ENCODE measurements at places on chromosomes 1 and 21.

DNA sequence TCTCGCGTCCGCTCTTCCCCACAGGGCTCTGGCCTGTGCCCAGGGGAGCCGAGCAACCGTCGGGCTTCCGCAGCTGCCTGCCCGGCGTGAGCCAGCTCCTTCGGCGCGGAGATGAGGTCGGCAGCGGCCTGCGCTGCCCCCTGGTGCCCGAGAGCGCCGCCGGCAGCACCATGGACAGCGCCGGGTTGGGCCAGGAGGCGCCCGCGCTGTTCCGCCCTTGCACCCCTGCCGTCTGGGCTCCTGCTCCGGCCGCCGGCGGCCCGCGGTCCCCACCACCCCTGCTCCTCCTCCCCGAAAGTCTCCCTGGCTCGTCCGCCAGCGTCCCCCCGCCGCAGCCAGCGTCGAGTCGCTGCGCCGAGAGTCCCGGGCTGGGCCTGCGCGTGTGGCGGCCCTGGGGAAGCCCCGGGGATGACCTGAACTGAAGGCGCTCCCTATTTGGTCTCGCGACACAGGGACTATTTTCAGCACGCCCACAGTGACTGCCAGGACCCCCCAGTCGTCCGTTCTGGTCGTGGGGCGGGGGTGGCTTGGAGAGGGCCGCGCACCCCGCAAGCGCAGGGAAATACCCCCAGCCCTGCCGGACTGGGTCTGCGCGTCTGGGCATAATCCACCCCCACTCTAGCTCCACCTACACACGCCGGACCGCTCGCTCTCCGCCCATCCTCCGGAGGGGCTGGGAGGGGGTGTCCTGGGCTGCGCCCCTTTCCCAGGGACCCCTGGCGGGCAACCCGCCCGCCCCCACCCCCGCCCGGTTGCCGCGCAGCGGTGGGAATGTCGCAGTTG, 1.3 kb downstream of the HES3 start:
- DNase-seq: peak; percentile 85

GRCh38 chr1:233520261-233521191, 93.4 kb upstream of the KCNK1 start:
- no peak for DNase-seq

- no peak for DNase-seq
Observed at GRCh38 chr1:102578804-102579203, 529.5 kb downstream of the COL11A1 start.

- no peak for DNase-seq
Observed at GRCh38 chr1:94100785-94101612, 19.9 kb downstream of the ABCA4 start.

GRCh38 chr1:81305997-81306452, 494.7 kb upstream of the ADGRL2 start:
- peak; percentile 53 for DNase-seq

DNA sequence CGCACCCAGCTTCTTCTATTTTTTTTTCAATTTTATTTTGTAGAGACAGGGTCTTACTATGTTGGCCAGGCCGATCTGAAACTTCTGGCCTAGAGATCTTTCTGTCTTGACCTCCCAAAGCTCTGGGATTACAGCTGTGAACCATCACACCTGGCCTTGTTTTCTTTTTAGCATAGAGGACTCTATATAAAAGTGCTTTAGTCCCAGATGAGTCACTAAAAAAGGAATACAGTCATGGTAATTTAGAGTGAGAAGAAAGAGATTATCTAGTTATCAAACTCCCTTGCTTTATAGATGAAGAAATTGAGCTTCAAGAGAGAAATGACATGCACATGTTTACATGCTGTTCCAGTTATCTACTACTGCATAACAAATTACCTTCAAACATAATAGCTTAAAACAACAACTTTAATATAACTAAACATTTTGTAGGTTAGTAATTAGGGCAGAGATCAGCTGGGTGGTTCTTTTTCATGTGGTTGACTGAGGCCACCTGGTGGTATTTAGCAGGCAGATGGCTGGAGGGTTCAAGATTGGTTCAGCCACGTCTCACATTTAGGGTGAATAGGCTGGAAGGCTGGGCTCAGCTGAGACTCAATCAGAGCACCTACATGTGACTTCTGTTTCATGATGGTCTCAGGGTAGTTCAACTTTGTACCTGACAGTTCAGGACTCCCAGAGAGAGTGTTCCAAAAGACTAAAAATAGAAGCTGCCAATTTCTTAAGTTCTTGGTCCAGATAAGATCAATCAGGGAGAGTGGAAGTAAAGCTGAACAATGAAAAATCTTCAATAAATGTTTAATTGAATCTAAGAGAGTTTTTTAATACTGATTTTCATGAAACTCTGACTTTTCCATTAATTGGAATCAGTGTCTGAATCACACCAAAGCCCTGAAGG, 16.9 kb upstream of the MTF2 start:
- DNase-seq: no peak

- no peak for DNase-seq
Observed at GRCh38 chr1:247646867-247647266, 32.7 kb downstream of the OR13G1 start.

GRCh38 chr1:100229681-100230443, 19.8 kb downstream of the DBT start:
- no peak for DNase-seq

DNA sequence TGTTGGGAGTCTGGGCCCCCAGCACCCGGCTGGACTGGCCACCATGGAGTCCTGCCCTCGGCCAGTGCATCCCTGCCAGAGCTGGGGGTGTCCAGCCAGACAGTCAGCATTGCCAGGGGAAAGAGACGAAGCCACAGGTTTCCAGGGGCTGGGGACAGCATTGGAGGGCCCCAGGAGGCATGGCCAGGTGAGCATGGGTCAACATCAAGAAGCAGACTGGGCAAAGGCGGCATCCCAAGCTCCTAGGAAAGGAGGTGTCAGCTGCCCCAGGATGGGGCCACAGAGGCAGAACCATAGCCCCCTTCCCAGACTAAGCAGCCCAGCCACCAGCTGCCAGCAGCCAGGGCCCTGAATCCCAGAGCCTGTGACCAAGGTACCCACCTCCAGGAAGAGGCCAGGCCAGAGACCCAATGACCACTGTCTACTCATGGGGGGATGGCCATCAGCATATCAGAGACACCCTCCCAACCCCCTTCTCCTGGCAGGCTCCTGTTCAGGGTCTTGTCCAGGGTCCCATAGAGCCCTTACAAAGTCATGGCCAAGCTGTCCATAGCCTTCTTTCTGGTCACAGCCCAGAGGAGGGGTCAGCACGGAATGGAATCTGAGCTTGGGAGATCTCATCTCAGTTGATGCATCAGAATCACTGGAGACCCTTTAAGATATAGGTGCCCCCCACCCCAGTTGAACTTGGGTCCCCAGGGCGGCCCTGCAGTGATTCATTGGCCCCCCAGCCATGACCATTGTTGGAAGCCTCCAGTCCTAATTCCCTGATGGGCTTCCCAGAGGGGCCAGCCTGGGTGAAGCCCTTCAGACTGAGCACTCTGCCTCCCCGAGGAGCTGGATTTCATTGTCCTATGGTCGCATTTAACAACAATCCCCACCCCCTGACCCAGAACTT, 32.5 kb downstream of the WNT3A start:
- no peak for DNase-seq

GRCh38 chr1:216849146-216849545, 125.9 kb upstream of the ESRRG start:
- DNase-seq: no peak

- no peak for DNase-seq
Observed at GRCh38 chr1:207223162-207223561, 98.3 kb upstream of the CD55 start.

DNA sequence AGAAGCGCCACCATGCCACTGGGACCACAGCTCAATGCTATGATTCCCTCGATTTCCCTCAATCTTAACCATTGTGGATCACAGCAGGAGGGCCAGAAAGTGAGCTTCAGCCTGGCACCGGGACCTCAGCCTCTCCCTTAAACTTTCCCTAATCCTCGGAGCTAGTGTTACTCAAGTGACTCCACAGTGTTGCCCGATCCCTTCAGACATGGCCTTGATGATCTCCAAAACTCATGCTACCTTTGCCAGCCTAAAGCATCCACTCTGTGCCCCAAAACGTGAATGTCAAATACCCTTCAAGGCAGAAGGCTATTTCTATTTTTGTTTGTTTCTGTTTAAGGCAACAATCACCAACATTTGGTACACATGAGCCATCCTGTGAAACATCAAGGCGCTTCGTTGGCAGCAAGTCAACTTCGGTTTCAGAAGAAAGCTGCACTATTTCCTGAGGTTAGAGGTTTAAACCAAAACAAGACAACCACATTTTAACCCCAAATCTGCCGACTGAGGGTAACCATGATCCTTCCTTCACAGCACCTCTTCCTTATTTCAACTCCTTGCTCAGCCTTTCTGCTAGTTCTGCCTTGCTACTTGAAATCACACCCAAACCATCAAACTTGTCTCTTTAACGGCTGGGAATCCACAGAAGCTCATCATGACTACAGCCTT, 94.4 kb upstream of the KRTAP19-8 start:
- no peak for DNase-seq

DNA sequence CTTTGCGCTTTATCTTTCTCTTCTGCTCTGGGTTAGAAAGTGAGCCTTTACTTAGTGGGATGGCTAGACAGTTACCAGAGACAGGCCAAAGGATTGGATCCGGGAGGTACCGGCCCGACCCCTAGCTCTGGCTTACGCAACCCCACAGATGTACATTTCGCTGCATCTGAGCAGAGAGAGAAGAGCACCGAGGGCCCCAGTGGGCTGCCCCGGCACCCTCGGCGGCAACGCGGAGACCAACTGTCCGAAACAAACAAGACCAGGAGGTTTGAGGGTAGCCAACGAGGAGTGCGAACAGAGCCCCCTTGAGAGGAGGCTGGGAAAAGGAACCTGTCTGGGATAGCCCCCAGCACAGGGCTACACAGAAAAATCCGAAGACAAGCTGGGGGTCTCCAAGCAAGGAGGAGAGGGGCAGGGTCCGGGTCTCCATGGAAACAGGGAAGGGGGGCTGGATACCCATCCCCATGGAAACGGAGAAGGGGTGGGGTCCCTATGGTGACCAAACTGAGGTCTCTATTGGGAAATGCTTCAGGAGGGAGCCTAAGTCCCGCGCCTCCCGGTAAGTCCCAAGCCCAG, 373 bp downstream of the MTF1 start:
- no peak for DNase-seq

GRCh38 chr1:241362350-241362749, 5.3 kb upstream of the RGS7 start:
- DNase-seq: no peak

GRCh38 chr1:110068646-110069403, 1.6 kb downstream of the ALX3 start:
- no peak for DNase-seq

DNA sequence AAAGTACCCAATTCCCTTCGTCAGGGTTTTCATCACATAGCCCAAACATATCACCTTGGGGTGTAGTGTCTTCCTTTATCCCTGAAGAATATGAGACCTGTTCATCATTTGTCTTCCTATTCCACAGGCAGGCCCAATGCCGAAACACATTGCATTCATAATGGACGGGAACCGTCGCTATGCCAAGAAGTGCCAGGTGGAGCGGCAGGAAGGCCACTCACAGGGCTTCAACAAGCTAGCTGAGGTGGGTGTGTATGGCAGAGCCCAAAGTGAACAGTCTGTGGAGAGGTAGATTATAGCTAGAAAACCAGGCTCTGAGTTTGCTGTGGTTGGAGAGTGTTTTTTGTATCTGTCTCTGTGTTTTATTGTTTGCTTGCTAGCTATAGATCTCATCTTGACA, 5.9 kb downstream of the DHDDS start:
- DNase-seq: no peak

DNA sequence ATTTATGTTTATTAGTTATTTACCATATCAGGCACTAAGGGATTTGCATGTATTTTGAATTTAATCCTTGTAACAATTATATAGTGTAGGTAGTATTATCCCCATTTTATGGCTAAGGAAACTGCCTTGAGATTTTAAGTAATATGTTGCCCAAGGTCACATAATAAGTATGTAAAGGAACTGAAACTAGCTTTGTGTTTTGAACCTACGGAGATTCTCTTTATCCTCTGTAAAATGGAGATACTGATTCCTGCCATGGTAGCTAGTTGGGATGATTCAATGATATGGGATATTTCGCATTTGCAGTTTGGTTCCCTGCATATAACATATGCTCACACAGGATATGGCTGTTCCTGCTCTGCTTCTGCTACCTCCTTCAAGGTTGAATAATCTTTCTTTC, 144.3 kb downstream of the ST6GALNAC3 start:
- no peak for DNase-seq

GRCh38 chr1:26771643-26772321, 16.0 kb upstream of the PIGV start:
- no peak for DNase-seq

GRCh38 chr1:33763406-33763805, 100.5 kb upstream of the HMGB4 start:
- DNase-seq: no peak

DNA sequence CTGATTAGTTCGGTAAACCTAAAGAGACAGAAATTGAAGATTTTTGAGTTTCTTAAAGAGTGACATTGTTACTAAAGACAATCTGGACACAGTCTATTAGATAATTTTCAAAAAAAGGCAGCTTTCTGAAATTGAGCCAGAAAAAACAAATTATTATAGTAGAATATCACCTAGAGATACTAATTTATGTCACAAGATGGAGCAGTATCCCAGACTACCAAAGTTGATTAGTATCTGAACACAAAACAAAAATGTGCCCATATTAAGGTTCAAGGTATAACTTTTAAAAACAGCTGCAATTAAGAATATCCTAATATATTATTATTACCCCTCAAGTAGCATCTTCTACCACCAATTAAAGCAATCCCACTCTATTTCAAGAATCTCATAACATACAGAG, 40.5 kb upstream of the SYT2 start:
- DNase-seq: no peak

GRCh38 chr1:24955161-24955560, 25.1 kb upstream of the RUNX3 start:
- no peak for DNase-seq

DNA sequence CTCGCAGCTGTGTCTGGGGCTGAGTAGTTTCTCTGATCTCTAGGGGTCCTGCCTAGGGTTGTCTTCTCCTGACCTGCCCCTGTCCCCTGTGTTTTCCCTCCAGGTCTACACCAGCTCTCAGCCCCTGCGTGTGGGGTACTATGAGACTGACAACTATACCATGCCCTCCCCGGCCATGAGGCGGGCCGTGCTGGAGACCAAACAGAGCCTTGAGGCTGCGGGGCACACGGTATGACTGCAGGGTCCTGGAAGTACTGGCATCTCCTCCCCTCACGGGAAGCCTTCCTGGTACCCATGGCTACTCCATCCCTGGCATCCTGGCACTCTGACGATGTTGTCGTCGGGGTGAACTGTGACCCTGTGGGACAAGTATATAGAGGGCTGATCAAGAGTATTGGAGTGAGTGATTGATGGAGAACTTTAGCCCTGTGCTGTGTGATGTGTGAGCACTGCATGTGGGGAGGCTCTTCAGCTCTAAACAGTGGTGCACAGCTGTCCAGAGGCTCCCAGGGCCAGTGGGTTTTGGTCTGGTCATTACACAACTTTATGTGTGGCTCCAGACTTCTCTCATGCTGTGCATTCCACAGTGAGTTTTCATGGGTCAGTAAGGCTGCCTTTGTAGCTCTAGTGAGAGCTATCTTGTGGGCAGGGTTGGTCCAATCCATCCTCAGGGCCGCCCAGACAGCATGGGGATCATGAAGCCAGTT, 14.4 kb downstream of the FAAH start:
- DNase-seq: no peak
